ENCODE measurements at places on chromosomes 6 and 20. TPM values are rescaled to one million over a fixed set of nuclear protein-coding genes. Genes with fewer than 3 reads are reported as not detected.

The IRF4 gene
- total RNA-seq: not detected

DNA sequence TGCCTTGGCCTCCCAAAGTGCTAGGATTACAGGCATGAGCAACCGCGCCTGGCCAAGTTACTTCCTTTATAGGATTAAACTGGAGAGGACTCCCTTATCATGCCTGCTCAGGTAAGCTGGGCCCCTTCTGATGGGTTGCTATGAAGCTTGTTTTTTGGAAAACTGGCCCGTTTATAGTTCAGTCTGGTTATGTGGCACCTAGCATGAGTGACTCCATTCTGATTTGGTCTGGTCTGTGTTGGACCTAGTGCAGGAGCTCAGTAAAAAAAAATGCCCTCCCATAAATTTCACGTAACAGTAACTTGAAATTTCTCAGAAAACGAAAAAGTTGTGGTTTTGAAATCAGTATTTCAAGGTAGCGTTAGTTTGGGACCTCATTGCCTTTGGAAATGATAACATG lies 448.4 kb downstream of the HACE1 start:
- DNase-seq: no peak

GRCh38 chr6:72553531-72554511 lies 68.0 kb upstream of the KCNQ5 start:
- DNase-seq: peak; percentile 95

DNA sequence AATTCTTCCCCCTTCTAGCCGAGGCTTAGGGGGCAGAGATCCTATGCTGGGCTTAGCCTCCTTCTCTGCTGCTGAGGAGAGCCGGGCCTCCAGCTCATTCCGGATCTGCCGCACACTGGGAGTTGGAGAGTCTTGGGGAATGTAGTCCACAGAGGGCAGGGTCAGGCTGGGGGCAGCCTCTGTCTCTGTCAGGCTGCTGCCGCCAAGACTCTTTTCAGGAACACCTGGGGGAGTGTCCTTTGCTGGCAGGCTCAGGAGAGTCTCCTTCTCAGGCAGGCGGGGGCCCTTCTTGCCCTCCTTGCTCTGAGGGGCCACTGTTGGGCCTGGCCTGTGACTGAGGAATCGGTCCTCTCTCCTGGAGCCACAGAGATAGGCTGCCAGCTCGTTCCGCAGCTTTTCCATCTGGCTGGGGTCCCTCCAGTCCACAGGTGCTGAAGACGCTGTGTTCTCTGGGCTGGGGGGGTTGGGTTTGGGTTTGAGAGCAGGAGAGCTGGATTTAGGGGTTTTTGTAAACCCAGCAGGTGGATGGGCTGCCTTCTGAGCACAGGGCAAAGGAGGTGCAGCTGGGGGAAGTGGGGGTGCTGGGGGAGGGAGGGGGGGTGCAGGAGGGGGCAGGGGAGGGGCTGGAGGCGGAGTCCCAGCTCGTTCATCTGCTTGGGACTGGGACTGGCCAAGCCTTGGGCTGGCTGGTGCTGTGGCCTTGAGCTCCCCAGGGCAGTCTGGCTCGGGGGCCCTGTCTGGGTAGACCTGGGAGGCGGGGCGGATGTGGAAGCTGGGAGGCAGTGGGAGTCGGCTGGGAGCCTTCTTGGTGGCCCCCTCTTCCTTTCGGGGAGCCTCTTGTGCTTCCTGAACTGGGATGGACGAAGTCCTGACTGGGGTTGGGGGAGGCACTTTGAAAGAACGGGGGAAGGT lies 36.1 kb downstream of the C6orf132 start:
- DNase-seq: no peak

GRCh38 chr20:63126876-63127699 lies 88.8 kb downstream of the YTHDF1 start:
- DNase-seq: no peak

DNA sequence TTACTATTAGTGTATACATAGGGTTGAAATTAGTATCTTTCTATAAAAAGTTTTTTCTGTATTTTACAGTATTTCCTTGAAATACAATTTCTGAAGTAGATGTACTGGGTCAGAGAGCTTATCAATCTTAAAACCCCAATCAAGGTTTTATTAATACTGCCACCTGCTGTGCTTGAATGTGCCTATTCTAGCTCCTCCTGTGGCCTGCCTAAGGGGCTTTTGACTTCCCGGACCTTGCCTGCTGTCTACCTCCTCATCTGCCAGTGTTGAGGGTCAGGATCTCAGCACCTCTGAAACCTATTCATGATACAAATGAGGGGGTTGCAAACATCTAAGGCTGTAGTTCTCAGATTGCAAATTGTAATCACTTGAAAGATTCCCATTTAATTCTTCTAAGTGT lies 9.2 kb downstream of the PACRG start:
- no peak for DNase-seq

The OXT gene
- total RNA-seq: not detected

All from GM23248 (cell line).